Hematopoietic multipotent progenitor cell treated with erythropoietin and hydrocortisone succinate and interleukin-3 and kit ligand, for 8 days (in vitro differentiated cells): ENCODE measurements at places on chromosomes 16 and 17.
A peak's percentile ranks its signal among the peaks of the same experiment; 100 is the strongest.

DNA sequence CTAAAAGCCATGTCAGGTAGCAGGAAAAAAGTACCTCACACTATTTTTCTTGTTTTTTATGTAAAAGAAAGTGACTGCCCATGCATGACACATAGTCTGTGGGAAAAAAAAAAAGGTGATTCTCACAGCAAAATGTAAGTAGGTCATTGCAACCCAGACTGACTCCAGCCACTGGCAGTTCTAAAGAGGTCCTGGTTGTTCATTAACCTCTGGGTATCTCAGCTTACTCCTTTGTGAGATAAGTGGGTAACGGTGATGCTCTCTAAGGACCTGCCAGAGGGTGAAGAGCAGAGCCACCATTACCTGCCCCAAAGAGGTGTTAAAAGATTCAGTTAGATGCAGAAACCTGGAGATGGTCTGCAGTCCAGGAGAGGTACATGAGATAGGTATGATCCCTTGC lies 531.9 kb downstream of the GRIN2A start:
- no peak for DNase-seq

GRCh38 chr16:4659363-4660353 lies 33.7 kb upstream of the NUDT16L1 start:
- DNase-seq = no peak

- no peak for DNase-seq
These were observed 30.3 kb upstream of the KIF2B start for GRCh38 chr17:53792451-53792850.

DNA sequence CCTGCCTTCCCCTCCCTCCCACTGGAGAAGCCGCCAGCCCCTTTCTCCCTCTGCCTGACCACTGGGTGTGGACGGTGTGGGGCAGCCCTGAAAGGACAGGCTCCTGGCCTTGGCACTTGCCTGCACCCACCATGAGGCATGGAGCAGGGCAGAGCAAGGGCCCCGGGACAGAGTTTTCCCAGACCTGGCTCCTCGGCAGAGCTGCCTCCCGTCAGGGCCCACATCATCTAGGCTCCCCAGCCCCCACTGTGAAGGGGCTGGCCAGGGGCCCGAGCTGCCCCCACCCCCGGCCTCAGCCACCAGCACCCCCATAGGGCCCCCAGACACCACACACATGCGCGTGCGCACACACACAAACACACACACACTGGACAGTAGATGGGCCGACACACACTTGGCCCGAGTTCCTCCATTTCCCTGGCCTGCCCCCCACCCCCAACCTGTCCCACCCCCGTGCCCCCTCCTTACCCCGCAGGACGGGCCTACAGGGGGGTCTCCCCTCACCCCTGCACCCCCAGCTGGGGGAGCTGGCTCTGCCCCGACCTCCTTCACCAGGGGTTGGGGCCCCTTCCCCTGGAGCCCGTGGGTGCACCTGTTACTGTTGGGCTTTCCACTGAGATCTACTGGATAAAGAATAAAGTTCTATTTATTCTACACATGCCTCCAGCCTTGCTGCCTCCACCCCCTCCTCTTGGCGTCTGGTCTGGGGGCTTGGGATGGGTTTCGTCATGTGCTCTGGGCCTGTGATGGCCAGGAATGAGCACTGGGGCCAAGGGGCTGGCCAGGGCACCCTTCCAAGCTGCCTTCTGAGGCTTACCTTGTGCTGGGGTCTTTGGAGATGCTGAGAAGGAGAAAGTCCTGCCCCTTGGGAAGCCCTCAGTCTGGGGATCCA lies 7.3 kb downstream of the GJD3 start:
- no peak for DNase-seq

DNA sequence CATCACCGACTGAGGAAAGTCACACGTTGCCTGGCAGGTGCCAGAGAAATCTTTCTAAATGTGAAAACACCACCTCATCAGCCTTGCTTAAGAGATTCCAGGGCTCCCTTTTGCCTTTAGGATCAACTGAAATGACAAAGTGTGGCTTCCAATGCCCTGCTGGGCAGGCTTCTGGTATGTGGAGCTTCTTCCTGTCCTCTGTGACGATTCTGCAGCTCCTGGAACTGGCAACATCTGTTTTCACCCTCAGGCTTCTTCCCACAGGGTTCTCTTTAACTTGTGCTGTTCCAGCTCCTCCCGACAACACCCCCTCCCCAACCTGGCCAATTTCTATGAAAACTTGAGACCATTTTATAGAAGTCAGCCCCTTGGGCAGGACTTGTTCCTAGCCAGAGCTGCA lies 4.8 kb upstream of the ZDHHC1 start:
- no peak for DNase-seq

- DNase-seq = no peak
These were observed 125.2 kb downstream of the ZFHX3 start for GRCh38 chr16:72922714-72923113.

DNA sequence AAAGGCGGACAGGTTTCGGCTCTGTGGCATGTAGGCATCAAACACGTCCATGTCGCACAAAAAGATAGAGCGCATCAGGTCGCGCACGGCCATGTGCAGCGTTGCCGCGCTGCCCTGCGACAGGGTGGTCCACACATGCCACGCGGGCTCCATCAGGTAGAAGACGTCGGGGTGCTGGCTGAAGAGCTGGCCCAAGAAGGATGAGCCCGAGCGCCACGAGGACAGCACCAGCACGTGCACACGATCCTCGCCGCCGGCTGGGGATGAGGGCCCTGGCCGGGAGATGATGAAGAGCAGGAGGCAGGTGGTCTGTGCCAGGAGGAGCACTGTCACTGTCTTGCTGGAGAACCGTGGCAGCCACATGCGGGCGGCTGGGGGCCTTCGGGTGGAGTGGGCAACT lies 5.9 kb downstream of the CHST5 start:
- DNase-seq = no peak

- no peak for DNase-seq
These were observed at the start of gene SLC9A5 for GRCh38 chr16:67248401-67249177. TSS of gene SLC9A5 (plus strand) at chr16:67248979. CDS start at chr16:67249015, 36 bp downstream.

DNA sequence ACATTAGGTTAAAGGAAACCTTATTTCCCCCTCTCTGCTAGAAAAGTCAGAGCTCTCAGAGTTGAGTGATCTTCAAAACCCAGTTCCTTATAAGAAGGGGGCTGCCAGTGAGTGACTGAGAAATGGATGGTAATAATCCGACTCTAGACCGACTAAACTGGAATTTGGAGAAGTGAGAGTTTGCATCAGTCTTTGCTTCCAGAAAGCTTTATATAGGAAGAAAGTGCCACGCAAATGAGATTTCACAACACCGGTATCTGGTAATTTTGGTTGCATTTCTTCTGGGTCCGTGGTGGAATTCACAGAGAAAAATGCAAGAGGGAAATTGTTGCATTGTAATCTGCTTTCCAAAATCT lies 271.4 kb downstream of the MAF start:
- DNase-seq = no peak

DNA sequence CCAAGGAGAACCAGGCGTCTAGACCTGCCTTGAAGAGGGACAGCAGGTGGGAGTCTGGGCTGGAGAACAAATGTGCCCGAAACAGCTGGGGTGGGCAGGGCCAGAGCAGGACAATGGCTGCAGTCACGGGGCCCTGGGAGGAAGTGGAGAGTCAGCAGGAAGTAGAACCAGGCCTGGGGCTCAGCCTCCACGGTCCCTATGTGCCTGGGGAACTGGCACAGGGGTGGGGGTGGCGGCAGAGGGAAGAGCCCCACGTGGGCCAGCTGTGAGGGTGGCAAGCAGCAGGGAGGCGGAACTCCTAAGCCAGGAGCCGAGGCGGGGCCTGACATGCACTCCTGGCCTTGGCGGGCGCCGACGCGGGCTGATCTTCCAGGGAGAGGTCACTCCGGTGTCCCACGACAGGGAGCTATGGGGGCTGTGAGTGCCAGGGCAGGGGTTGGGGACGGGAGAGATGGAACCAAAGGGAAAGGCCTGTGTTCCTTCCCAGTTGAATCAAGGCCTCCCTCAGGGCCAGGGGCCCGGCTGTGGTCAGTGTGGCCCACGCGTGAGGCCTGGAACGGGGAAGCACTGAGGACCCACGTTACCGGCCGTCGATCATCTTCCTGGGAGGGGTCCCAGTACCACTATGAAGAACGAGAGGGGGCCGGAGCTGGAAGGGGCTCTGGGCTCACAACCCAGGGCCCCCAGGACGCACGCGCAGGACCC lies 42.7 kb downstream of the TIMM22 start:
- DNase-seq = no peak

- peak; percentile 72 for DNase-seq
These were observed 537 bp downstream of the CNOT1 start for GRCh38 chr16:58628845-58629732.

GRCh38 chr17:29617481-29618271 lies 5.0 kb downstream of the CORO6 start:
- peak; percentile 80 for DNase-seq

DNA sequence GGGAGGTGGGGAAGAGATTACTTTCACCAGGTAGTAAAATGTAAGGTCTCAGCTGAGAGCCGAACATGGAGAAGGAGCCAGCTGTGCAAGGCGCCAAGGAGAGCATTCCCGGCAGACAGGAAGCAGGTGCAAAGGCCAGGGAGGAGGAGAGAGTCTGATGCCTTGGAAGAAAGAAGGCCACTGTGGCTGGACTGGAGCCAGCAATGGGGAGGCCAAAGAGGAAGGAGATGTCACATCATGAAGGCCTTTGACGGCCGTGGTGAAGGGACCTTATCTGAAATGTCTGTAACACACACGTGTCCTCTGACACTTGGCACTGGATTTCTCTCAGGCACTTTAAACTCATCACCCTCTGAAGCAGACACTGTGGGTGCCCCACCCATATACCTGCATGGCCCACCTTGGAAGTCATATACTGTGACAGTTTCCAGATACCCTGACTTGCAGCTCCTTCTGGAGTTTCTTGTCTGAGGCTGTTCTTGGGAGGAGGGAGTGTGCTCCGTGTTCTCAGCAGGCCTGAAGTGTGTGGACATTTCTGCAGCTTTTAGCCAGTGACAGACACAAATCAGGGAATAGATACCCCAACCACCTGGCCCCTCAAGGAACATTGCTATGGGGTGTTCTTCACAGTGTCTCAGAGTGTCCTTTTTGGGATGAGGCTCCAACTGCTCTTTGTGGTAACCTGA lies 1.9 kb upstream of the SLC5A2 start:
- DNase-seq = peak; percentile 68

DNA sequence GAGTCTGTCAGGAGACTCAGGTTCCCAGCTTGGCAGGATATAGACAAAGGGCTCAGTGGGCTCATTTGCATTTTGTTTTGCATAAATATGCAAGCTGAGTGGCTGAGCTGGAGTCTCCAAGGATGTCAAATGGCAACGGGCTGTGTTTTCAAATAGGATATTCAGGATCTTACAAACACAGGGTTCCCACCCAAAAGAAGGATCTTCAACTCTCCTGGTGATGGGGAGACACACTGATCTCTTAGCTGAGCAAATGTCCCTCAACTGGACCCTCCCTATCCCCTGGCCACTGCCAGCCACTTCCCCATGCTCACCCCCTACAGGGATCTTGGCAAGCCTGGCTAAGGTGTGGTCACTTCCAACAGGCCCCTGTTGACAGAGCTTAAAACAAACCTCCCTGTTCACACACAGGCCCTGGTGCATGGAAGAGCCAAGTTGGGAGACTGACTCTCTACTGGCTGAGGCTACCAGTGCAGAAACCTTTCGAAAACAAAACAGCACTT lies 61.6 kb downstream of the SOX9 start:
- DNase-seq = no peak

DNA sequence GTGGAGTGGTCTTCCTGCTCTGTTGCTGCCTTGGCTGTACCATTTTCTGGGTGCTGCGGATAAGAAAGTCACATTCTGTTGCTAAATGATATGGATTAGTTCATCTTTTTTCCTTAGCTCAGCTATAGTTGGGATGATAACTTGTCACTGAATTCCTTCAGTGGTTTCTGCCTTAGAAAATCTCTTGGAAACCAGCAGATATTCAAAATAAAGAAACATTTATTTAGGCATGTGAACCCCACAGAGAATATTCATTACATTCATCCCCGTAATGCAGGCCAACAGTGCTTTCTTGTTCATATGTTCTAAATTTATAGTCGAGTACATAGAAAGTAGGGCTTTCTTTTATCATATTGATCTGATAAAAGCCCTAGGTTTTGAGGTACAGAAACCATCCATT lies 151.3 kb downstream of the CYB561 start:
- DNase-seq = no peak

DNA sequence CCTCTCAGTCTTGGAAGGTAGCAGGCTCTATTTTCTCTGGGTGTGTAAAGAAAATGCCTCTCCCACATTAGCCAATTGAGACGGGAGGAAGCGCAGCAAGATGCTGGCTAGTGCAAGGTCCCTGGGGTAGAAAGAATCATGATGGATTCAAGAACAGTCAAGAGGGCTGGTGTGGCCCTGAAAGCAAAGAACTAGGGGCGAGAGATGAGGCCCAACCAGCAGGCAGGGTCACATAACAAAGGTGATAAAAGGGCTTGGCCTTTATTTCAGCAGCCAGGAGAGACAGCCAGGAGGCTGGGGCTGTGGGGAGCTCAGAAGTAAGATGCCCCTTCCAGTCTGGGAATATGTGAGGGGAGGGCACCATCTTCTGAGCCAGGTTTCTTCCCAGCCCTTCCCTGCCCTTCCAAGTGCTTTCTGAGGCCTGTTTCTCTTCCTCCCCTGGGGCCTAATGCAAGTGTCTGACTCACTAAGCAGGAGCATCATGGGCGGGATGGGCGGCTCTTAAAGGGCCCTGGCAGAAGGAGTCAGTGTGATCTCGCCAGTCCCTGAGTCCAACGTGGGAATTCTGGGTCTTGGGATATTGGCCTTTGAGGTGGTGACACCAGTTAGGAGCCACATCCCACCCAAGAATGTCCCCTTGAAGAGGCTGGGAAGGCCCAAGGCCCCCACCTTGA lies 3.9 kb upstream of the NLRC5 start:
- DNase-seq = no peak

- no peak for DNase-seq
These were observed 23.8 kb downstream of the TEX14 start for GRCh38 chr17:58667934-58668597.

- no peak for DNase-seq
These were observed 39.6 kb upstream of the PSMD7 start for GRCh38 chr16:74257061-74257460.

DNA sequence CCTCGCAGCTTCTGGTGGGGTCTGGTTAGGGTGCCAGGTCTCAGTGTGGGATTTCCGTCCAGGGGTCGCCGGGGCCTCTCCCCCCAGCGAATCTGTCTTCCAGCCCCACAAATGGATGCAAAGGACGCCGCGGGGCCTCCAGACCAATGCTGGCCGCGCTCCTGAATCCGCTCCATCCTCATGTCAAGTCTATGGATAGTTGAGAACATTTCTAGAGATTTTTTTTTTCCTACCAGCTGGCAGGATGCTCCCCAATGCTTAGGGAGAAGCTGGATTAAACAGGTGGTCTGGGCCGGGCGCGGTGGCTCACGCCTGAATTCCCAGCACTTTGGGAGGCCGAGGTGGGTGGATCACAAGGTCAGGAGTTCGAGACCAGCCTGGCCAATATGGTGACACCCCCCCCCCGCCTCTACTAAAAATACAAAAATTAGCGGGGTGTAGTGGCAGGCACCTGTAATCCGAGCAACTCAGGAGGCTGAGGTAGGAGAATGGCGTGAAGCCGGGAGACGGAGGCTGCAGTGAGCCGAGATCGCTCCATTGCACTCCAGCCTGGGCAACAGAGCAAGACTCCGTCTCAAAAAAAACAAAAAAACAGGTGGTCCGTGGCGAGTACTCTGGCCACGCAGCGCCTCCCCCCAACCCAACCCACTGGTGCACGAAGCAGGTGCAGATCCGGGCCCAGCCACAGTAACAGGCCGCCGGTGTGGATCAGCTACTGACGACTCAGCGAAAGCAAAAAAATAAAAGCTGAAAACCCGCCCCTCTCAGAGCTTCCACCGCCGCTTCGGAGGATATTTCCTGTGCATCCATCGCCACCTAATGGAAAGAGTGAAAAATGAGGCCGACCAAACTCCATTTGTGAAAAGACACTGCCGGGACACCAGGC lies 1.1 kb upstream of the NXN start:
- peak; percentile 91 for DNase-seq
